Jurkat, Clone E6-1 (cell line): ENCODE measurements at places on chromosomes 1 and 21.

- DNase-seq = no peak
These were observed 2.4 kb upstream of the PIK3R3 start for GRCh38 chr1:46134660-46135331.

GRCh38 chr1:1997576-1997975, 6.0 kb downstream of the CFAP74 start:
- DNase-seq = no peak

- DNase-seq = no peak
These were observed 27.9 kb downstream of the PIK3C2B start for GRCh38 chr1:204466416-204467405.

- no peak for DNase-seq
These were observed 1.6 kb upstream of the DYRK3 start for GRCh38 chr1:206633708-206634121.

DNA sequence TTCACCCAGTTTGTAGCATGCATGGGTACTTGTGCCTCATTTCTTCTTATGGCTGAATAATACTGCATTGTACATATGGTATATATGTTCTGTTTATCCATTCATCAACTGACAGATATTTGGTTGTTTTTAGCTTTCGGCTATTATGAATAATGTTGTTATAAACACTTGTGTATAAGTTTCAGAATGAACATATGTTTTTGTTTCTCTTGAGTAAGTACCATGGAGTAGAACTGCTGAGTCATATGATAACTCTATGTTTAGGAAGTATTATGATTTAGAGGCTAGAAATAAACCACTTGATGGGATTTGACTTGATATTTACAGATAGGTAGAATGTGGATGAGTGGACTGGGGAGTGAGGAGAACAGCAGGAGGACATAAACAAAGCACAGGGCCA, 48.6 kb downstream of the WNT2B start:
- DNase-seq = no peak

DNA sequence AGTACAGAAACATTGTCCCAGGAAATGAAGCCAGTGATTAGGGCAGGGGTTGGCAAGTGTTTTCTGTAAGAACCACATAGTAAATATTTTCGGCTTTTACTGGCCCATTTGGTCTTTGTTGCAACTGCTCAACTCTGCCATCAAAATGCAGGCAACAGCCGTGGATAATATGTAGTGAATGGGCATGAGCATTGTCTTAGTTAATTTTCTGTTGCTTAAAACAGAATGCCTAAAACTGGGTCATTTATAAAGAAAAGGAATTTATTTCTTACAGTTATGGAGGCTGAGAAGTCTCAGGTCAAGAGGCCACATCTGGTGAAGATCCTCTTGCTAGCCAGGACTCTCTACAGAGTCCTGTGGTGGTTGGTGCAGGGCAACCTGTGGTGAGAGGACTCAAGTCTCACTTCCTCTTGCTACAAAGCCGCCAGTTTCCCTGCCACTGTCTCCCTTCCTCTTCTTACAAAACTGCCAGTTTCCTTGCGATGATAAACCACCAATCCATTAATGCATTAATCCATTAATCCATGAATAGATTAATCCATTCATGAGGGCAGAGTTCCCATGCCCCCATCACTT, 166.4 kb downstream of the PSMG1 start:
- DNase-seq = no peak

DNA sequence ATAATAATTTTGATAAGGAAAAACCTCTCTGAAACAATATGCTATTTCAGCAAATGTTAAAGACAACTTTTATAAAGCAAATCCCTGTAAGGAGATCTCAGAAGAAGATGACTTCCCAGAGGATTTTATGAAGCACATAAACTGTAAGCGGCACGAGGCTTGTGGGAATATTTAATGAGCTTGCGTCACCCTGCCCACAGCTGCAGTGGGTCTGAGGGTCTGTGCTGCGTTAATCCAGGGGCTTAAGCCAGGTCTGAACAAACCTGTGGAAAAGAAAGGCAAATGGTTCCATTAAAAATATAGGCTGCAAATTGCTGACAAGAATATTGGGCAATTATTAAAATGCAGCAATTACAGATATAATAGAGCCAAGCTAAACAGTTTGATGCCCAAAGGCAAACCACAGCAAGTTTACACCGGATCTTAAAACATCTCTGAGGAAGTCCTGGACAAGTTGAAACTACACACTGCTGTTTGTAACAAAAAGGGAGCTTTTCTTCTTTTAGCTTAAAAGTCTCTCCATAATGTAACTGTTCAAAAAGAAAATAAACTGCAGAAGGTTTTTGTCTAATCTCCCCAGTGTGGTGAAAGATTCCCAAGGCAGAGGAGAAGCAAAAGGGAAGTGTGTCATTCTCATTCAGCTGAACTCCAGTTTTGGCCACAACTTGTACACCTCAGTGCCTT, 21.8 kb downstream of the TGFBR3 start:
- DNase-seq = no peak

GRCh38 chr1:109751531-109752260, 10.9 kb upstream of the GSTM3 start:
- DNase-seq = no peak

GRCh38 chr1:58881471-58881994, 97.7 kb upstream of the JUN start:
- DNase-seq = no peak

DNA sequence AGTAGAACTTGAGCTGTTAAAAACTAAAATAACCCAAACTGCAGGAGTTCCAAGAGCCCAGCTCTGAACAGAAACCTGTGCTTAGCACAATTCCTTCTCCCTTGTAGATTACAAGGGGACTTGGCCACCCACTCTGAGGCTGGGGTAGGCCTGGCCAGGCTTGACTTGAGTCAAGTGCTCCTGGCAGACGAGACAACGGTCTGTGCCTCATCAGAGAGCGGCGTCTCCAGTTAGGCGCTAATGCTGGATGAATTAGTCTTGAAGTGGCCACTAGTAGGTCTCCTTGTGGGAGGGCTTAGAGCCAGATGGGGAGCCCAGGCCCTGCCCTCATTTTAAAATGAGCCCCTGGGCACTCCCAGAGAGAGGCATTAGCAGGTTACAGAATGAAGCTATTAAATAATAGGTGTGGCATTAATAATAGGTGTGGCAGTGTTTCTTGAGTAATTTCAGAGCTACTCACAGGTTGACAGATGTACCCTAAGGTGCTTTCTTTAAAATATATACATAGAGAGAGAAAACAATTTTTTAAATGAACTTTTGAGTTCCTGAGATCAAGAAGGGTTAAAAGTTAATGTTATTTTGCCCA, 1.1 kb downstream of the EEIG2 start:
- peak; percentile 59 for DNase-seq

GRCh38 chr21:46002841-46003574, 21.4 kb downstream of the COL6A1 start:
- DNase-seq = no peak

GRCh38 chr1:43270421-43271095, 775 bp downstream of the TMEM125 start:
- DNase-seq = no peak

DNA sequence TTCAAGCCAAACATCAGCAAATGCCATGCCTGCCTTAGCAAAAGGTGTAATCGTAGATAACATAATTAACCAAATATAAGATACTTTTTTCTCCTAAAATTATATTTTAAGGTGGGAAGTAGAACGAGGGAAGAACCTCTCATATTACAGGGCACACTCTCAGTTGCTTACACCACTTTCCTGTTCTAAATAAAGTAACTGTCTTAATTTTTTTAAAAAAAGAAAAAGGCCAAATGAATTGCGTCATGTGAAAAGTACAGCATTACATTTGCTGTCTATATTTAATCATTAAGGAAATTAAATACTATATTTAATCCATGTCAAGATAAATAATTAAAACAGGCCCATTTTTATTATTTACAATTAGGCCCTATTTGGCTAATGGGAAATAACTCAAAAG, 23.7 kb downstream of the JAK1 start:
- no peak for DNase-seq

- no peak for DNase-seq
These were observed 416.0 kb downstream of the SIPA1L2 start for GRCh38 chr1:232213928-232214327.

DNA sequence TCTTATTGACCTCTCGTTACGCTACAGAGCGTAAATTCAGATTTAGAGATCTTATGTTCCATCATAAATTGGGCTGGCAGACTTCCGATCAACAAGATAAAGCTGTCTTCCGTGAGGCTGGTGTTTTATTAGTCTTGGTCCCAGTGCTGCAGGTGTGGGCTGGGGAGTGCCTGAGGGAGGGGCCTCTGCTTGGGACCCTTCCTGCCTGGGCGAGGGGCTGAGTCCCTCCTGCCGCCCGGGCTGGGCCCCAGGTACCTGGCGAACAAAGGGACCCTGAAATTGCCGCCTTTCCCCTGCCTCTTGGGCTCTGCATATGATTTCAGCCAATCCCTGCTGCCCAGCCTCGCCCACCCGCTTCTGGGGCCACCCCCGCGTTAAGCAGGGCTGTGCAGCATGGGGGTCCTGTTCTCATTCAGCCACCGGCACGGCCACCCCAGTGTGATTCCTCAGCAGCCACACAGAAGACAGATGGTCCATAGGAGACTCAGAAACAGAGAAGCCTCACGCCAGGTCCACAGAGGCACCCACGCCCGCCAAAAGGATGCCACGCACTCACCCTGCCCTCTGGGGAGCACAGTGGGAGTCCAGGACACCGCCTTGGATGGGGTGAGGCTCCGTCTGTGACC, 6.1 kb upstream of the SAMD11 start:
- DNase-seq = no peak

GRCh38 chr1:84171481-84171880, 27.4 kb downstream of the PRKACB start:
- no peak for DNase-seq

DNA sequence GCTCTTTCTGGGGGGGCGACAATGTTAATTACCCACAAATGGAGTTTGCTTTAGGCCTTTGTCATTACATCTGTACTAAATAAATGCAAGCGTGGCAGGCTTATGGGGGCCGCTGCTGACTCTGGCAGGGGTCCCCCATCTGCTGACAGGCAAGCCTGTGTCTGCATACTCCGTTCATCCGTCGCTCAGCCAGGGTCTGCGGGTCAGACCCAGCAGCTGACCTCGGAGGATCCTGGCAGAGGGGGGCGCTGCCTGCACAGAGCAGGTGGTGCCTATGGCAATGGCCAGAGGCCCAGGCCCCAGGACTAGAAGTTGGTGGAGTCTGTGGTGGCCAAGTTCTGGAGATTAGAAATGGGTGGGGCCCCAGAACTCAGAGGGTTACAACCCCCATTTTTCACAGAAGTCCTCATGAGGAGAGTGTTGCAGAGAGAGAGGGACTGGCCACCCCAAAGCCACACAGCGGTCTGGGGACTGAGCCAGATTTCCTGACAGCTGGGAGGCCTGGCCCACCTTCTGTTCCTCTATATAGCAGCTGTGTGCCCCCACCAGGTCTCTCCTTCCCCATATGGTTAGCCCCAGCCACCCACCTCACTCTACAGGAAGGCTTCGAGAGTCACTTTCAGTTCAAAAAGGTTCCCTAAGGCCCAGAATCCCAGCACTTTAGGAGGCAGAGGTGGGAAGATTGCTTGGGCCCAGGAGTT, 31.0 kb downstream of the TTC39A start:
- no peak for DNase-seq

- DNase-seq = no peak
These were observed 43.9 kb upstream of the SGIP1 start for GRCh38 chr1:66489972-66490601.

DNA sequence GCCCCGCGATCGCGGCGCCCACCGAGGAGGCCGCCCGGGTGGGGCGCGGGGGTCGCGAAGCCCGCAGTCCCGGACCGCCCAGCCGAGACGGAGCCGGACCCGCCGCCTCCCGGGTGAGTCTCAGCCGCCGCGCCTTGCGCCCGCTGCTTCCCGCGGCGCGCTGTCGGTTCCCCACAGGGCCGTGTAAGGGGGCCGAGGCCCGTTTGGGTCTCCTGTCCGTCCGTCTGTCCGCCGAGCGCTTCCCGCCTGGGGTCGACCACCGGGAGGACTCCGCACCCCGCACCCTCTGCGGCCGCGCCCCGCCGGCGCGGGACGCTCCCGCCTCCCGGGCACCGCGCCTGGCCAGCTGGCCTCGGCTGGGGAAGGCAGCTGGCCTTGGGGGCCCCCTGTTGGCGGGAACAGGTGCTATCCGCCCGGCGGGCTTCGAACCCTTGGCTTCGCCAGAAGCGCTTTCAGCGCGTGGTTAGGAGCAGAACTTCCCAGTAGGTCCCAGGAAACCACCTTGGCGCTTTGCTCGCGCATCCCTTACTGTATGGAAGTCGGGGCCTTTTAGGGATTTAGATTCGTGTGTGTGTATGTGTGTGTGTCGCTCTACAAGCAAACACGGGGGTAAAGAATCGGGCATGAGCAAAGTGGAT, 414 bp downstream of the TMEM51 start:
- DNase-seq = no peak

DNA sequence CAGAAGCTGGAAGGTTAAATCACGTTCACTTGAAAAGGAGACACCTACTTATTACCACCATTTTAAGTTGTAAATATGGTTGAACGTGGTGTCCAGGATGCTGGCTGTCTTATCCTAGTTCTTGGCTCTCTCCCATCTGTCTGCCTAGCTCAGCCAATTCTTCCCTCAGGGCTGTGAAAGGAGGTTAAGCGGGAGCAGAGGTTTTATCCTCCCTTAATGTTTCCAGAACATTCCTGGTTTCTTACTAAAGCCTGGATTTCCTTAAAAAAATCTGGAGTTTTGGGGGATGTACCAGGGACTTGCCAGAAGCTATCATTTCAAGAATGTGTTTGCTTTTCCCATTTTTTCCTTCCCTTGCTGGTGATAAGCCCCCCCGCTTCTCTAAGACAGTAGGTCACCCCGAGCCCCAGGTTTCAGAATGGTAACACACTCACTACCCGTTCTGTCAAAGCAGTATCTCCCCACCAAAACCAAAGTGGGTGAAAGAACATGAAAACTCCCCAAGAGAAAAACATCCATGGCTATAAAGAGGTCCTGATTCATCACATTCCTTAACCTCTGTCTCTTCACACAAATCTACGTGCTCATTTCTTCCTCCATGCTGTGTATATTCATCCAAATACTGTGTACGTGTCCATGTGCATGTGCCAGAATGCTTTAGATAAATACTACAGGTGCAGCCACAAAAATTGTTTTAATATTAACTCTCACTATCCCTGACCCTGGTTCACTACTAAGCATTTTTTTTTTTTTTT, 114.7 kb downstream of the MAP3K21 start:
- DNase-seq = no peak

- no peak for DNase-seq
These were observed 84.3 kb downstream of the SLC45A1 start for GRCh38 chr1:8402109-8402710.

- DNase-seq = no peak
These were observed at the start of gene TMEM269 for GRCh38 chr1:42784946-42785693. TSS of gene TMEM269 (plus strand) at chr1:42784991. CDS start at chr1:42789894, 4,903 bp downstream.
